ENCODE measurements at places on chromosomes 12 and 14.

DNA sequence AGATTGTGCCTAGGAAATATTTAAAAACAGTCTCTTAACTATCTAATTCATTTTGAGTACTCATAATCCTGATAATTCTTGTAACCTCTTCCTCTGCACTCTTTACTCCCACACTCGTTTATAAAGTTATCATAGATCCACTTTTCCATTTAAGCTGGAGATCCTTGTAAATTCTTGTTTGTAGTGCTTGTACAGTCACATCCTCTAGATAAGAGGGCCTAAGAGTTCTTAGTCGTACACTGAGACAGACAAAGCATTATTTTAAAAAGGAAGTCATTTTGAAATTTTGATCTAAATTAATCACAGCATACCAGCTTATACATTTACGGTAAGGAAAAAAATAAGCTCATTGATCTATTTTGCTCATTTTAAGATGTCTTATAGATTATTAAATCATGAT is 42.5 kb downstream of the LMO3 start:
- no peak for DNase-seq

DNA sequence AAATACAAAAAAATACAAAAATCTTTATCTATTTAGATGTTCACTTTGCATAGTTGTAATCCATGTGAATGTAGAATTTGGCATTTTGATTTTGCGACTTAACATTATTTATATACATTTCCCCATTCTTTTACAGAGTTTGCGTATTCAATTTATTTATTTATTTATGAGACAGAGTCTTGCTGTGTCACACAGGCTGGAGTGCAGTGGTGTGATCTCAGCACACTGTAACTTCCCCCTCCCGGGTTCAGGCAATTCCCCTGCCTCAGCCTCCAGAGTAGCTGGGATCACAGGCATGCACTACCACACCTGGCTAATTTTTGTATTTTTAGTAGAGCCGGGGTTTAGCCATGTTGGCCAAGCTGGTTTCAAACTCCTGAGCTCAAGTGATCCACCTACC is 25.3 kb upstream of the STRN3 start:
- no peak for DNase-seq

GRCh38 chr14:69443296-69443805 is 41.2 kb upstream of the PLEKHD1 start:
- no peak for DNase-seq

DNA sequence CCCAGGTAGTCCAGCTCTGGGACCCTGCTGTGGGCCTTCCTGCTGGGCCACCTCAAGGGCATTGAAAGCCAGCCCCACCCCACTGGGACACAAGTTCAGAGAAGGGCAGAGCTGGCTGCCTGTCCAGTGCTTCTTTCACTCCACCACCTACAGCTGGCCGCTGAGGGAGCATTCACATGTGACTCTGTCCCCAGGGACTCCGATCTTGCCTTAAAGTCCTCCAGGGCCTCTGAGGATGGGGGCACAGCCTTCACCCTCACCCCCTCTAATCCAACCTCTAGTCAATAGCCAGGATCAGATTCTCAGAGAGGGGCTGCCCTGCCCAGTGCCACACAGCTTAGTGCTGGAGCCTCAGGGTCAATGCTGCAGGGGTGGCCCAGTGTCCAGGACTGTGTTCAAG is 5.0 kb upstream of the CYP46A1 start:
- DNase-seq, result no peak

DNA sequence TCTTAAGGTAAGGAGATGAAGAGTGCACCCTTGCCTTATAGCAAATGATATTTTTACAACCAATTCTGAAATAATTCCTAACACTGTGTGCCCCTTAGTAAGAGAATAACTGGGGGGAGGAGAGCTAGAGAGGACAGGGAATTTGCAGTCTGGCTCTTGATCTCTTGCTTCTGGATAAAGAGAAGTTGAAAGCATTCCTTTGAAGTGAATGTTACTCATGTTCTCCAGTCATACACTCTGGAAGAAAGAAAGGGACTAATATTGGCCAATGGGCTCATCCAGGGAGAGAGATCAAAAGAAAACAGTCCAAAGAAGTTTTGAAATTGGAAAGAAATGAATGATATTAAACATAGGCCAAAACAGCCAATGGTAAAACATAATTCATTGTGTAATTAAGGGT is 25.3 kb downstream of the C12orf75 start:
- DNase-seq, result no peak

- no peak for DNase-seq
Observed at GRCh38 chr12:51525518-51525917, 65.5 kb upstream of the SCN8A start.

DNA sequence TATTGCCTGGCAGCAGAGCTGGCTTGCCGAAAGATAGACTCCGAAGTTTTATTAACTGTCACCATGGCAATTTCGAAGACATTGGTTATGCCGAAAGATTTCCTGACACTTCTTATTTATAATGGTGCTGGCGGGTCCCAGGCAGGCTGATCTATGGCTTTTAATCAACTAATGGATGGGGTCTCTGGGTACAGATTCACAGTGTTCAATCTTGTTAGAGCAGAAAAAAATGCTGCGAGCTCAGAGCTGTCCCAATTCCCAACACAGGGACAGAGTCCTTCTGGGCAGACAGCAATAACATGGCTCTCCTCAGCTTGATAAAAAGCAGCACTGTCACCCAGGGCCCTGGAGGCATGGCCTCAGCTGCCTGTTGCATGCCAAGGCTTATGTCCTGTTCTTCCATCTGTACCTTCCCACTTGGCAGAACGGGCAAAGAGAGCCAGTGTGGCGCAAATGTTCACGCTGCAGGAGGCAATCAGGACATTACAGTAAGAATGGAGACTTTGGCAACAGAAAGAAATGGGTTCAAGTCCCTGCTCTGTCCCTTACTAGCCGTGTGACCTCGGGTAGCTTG is 228.2 kb upstream of the PWP1 start:
- DNase-seq, result no peak

- no peak for DNase-seq
Observed at GRCh38 chr12:96487634-96488033, 1.7 kb upstream of the CFAP54 start.

Measured in GF-D8 (cell line).